Stimulated activated CD4-positive, alpha-beta T cell treated with anti-CD3 and anti-CD28 coated beads, Interleukin-15, amount 100 ng/mL, for 48 hours (primary cell): ENCODE measurements at places on chromosomes 1 and 21.

- no peak for DNase-seq
Observed at GRCh38 chr1:54112705-54113368, 40.0 kb downstream of the CDCP2 start.

GRCh38 chr1:241077386-241078147 is 279.4 kb downstream of the RGS7 start:
- DNase-seq, result no peak

- no peak for DNase-seq
Observed at GRCh38 chr21:36965720-36966065, 776 bp downstream of the HLCS start.

GRCh38 chr21:35357041-35357780 is 308.1 kb upstream of the RUNX1 start:
- DNase-seq, result no peak

DNA sequence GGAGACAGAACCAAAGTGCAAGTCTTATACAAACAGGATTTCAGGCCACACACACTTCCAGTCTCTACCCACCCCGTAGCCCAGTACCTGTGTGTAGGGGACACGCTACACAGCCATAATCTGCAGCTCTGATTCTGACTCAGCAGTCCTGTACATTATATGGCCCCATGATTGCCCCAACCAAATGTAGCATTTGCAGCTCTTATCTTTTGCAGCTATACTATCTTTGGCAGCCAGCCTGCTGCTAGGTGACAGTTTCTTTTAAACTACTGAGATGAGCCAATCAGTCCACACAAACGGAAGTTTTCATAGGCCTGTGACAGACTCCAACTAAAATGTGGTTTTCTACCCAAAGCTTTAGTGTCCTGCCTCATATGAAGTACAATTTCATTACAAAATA is 259.6 kb upstream of the ST6GALNAC5 start:
- DNase-seq, result no peak

DNA sequence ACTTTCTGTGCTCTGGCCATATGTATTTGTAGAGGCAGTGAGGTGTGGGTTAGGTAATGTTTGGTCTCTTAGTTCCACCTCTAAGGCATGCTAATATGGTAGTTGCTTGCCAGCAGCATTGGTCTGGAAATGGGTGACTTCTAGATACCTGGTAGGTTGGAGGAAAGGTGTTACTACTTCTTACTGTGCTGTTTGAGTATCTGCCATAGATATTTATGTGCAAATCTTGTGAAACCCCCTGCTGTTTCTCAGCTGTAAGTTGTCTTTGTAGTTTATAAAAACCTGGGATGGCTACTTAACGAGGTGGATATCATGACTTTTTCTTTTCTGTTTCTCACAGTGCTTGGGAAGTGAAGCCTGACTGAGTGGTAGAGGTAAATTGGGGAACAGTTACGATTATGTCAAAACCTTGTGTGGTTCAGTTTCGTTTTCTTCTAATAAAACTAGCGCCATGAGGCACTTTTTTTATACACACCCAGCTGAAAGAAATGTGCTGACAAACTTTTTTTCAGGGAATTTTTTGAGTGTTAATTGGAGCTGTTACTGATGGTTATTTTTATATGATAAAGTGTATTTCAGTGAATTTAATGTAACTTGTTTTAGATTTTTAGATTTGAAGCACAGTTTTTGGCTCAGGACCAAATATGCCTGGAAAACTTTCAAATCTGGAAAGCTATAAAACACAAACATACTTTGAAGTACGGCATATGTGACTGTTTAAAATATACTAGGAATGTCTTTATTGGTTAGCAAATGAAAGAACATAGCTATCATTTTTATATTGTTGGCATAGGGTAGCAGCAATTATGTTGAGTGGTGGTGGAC is 42.1 kb downstream of the CAMSAP2 start:
- no peak for DNase-seq

GRCh38 chr1:54971317-54971791 is 9.1 kb upstream of the TMEM61 start:
- no peak for DNase-seq

- no peak for DNase-seq
Observed at GRCh38 chr21:44390886-44391285, 37.5 kb downstream of the TRPM2 start.

DNA sequence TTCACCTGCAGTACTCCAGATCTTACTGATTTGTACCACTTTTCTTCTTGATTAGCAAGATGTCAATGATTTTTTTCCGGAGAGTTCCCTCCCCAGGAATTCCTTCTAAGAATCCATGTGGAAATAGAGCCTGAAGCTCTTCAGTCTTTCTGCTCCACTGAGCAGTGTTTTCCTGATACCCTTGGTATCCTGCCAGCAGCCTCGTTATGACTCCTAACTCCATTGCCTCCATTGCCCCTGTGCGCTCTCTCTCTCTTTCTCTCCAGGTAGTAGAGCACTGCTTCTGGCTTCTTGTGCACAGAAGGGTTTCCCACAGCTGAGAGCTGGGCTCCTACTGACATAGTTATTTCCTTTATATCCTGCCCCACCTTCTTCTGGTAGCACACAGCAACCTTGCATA is 12.2 kb downstream of the UBE2U start:
- DNase-seq, result no peak

- DNase-seq, result no peak
Observed at GRCh38 chr1:84776639-84777038, 86.4 kb upstream of the SSX2IP start.

DNA sequence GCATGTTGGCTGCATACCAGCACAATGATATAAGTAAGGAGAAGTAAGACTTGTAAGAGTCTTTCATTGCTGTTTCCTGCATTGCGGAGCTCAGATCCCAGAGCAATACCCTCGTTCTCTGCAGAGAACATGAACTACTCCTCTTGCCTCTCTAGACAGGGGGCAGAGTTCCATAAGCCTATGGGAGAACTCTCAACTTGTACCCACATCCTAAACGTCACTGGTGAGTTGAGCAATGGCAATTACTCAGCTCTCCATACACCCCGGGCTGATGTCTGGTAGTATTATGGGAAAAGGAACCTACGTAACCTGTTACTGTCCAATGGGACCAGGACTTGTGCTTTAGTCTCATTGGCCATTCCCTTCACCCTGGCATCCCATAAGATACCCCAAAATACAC is 27.3 kb upstream of the ZNF496 start:
- DNase-seq, result no peak

GRCh38 chr1:206048582-206048981 is 4.4 kb upstream of the RHEX start:
- no peak for DNase-seq

DNA sequence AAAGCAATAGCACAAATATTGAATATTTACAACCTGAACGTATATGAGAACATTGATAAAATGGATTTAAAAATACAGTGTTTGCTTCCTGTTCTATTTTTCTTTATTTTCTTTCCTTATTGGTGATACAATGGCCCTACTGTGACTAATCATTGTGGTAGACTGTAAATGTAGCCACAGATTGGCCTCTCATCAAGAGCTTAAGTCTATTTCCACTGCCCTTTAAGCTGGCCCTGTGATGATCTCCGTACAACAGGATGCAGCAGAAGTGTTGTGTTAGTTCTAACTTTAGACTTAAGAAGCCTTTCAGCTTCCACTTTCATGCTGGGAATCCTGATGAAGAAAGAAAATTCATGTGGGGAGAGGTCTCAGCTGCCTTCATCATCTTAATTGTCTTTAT is 285.6 kb upstream of the B3GALT2 start:
- DNase-seq, result no peak

DNA sequence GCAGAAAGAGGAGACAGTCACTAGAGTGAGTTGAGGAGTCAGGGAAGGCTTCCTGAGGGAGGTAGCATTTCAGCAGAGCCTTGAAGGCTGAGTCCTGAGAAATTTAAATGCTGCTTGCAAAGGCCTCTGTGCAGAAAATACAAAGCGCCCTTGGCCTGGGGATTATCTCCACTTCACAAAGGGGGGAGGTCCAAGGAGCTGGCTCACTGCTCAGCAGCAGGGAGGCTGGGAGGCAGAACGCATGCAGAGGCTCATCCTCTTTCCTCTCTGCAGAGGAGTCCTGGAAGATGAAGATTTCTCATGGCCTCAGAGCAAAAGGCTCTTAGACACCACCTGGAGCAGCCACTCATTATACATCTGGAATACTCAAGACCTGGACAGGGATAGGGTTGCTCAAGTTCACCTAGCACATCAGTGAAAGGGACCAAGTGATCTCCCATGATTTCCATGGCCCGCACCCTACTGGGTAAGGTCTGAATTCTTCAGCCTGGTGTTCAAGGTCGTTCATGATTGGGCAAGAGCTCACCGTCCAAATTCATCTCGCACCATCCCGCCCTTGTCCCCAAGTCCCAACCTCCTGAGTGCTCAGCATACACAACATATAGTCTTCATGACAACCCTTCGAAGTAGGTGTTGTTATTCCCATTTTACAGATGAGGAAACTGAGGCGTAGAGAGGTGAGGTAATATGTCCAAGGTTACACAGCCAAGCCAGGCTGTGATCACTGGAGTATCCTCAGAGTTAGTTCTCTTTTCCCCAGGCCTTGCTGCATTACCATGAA is 9.0 kb downstream of the SLC1A7 start:
- no peak for DNase-seq

DNA sequence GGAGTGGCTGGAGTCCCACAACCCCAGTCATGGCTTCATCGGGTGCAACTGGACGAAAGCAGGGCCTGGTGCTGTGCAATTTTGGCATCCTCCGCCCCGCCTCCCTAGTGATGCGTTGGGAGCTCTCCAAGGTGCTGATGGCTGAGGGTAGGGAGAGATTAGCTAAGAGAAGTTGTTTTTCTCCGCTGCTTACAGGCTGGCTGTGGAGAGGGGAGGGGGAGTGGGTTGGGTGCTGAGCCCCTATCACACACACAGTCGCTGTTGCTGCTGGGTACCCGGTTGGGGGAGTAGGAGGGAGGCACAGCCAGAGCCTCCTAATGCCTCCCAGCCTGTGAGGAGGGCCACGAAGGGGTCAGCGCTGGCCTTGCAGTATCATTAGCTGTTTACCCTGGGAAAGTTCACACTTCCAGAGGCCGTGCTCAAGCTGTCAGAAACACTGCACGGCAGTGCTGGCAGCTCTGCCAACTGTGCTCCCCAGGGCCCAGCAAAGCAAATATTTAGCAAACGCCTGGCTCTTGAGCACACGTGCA is 110.0 kb downstream of the GRIK3 start:
- DNase-seq, result peak; percentile 7

- no peak for DNase-seq
Observed at GRCh38 chr1:63678200-63678599, 85.0 kb downstream of the PGM1 start.
